ENCODE measurements at places on chromosomes 2 and 18.

DNA sequence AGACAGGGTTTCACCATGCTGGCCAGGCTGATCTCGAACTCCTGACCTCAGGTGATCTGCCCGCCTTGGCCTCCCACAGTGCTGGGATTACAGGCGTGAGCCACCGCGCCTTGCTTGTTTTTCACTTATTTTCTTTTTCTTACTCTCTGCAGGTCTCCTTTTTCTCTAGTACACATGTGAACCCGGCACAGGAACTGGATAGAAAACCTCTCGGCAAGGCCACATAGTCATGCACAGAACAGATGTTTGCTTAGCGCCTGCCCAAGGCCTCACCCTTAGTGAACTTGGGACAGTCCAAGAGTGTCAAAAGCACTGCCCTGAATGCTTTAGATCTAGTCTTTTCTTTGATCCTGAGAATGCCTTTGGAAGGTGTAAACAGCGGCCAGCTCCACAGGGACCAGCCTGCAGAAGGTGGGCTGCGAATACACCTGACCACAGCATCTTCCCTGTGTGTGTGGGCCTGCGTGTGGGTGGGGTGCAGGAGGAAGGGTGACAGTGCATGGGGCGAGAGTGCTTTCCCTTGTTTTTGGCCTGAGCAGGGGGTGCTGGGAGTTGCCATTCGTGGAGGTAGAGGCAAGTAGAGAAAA, 27.0 kb downstream of the IMPA2 start:
- H3K27ac ChIP-seq = no peak overlapping the region
- H3K36me3 ChIP-seq = peaks cover 33% of the 10 kb centered on the region
- H3K27me3 ChIP-seq = no peaks in the 10 kb centered on the region
- H3K4me3 ChIP-seq = no peak overlapping the region
- peaks cover 36% of the 10 kb centered on the region for H3K4me1 ChIP-seq

DNA sequence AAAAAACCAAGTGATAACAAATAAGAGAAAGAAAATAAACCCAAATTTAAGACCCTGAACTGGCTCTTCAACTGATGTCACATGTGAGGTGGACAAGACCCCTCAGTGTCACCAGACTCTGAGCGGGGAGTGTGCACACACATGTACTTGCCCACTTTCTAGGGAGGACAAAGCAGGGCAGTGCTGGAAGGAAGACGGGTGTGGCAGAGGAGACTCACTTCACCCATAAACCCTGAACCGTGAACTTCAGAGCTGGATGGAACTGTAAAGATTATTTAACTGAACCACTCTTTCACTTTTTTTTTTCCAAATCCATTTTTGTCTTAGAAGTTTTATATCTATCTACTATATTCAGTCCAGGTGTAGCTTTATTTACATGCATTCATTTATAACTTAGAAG, 12.3 kb downstream of the PLA2R1 start:
- no peak for DNase-seq
- H3K27me3 ChIP-seq = no peaks in the 10 kb centered on the region
- no peaks in the 10 kb centered on the region for H3K4me1 ChIP-seq
- no peak overlapping the region for H3K27ac ChIP-seq
- H3K4me3 ChIP-seq = no peak overlapping the region
- H3K36me3 ChIP-seq = no peaks in the 10 kb centered on the region

DNA sequence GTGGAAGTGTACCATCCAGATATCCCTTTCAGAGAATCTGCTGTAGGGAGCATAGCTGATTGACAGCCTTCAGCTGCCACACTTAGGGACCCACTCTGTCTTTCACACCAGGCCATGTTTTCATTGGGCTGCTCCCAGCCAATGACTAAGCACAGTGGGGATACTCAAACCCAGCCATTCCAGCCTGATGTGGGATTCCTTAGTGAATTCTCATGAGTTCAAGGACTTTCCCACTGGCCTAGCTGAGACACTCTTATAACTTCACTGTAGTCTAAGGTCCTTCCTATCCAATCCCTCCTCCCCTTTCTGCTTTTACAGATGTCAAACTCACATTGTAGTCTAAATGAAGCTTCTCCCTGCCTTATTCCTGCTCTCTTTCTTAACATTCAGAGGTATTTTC, 201.2 kb downstream of the PIK3C3 start:
- H3K36me3 ChIP-seq = no peaks in the 10 kb centered on the region
- no peaks in the 10 kb centered on the region for H3K4me1 ChIP-seq
- H3K27ac ChIP-seq = no peak overlapping the region
- no peaks in the 10 kb centered on the region for H3K27me3 ChIP-seq
- no peak for DNase-seq

- no peaks in the 10 kb centered on the region for H3K4me1 ChIP-seq
- H3K36me3 ChIP-seq = no peaks in the 10 kb centered on the region
- no peaks in the 10 kb centered on the region for H3K27me3 ChIP-seq
- DNase-seq = no peak
- H3K4me3 ChIP-seq = no peak overlapping the region
Observed at GRCh38 chr2:219864154-219864553, 236.7 kb downstream of the SLC4A3 start.

GRCh38 chr2:67984600-67984999, 78.2 kb downstream of the C1D start:
- H3K4me1 ChIP-seq = no peaks in the 10 kb centered on the region
- no peak overlapping the region for H3K4me3 ChIP-seq
- DNase-seq = no peak
- H3K27ac ChIP-seq = no peak overlapping the region
- no peaks in the 10 kb centered on the region for H3K27me3 ChIP-seq
- no peaks in the 10 kb centered on the region for H3K36me3 ChIP-seq

GRCh38 chr2:219689676-219690628, 62.5 kb downstream of the SLC4A3 start:
- H3K4me1 ChIP-seq = no peaks in the 10 kb centered on the region
- no peak overlapping the region for H3K4me3 ChIP-seq
- H3K27ac ChIP-seq = no peak overlapping the region
